ENCODE measurements at places on chromosomes 16 and 17.

DNA sequence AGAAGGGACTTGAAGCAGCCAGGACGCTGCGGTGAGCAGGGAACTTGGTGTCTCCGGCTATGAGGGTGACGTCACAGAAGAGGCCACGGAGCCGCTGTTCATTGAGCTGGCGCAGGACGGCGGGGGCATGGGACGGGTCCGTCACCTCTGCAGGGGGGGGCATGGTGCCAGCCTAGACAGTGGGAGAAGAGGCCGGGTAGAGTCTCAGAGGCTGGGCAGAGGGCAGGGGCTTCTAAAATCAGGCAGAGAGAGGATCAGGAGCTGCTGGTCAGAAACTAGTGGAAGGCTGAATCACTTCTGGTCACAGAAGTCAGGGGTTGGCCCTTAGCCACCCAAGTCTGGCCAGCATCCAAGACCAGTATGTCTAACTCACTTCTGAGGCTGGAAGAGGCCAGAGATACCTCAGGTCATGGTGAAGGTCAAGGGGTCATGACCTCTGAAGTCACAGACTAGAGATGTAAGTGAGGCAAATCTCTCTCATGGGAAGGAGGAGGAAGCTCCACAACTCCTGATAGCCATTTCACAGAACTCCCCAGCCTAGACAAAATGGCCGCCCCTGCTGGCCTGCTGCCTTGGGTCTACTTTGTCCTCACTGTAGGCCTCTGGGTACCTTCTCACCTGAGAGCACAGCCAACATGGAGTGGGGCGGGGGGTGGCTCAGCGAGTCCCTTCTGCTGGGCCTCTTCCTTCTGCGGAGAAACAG is 12.6 kb downstream of the ZBTB4 start:
- no peak for DNase-seq

GRCh38 chr17:28112181-28112580 is 69.7 kb downstream of the NLK start:
- no peak for DNase-seq

- no peak for DNase-seq
Measured at GRCh38 chr17:44758414-44759085, at the start of gene ADAM11. TSS of gene ADAM11 (plus strand) at chr17:44758988. CDS start at chr17:44759200, 212 bp downstream.

DNA sequence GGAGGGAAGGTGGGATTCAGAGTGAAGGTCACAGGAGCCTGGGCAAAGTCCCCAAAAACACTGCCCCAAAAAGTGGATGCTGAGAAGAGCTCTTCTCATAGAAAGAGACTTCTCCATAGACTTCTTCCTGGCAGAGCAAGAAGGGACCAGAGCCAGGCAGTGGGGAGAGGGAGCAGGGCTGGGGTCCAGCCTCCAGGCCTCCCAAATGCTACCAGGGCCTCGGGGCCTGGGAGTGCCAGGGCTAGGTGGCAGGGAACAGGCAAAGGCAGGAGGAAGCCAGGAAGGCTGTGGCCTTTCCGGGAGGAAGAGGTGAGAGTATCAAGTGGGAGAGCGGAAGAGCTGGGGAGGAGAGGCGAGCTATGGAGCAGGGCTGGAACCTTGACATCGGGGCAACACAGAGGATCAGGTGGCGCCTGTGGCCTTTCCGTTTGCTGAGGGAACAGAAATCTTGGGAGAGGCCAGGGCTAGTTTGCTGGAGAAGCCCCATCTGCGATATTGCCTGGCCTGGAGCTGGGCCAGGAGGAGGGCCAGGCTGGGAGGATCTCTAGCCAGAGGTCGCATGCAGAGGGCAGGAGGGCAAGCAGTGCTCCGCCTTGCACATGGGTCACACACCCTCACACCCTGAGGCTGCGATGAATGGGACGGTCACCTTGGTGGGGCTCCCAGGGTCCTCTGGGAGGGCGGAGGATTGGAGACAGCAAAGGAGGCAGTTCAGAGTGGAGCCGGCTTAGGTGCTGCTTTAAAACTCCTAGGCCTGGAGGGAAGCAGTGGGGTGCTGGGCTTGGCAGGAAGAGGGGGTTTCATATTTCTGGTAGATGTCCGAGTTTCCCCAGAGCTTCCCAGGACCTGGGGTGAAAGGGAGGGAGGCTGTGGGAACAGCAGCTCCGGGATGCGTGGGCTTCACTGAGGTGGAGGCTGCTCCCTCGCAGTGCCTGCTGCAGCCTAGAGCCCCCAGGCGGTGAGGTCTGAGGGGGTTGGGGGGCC is 3.4 kb downstream of the SLC16A5 start:
- DNase-seq: no peak

DNA sequence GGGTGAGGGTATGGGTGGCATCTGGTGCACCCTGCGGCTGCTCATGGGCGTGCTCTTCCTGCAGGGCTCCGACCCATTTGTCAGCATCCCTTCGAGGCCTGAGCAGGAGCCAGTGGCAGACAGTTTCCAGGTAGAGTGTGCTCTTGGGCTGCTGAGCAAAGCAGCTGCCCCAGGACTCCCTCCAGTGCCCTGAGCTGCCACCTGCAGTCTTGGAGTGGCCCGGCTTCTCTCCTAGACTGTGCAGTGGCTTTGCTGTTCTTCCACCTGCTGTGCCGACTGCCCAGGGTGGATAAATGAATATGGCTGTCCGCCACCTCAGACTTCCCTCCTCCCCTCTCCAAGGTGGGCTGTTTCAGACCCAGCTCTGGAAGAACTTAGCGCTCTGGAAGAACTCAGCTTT is 10.8 kb upstream of the JPT2 start:
- no peak for DNase-seq

DNA sequence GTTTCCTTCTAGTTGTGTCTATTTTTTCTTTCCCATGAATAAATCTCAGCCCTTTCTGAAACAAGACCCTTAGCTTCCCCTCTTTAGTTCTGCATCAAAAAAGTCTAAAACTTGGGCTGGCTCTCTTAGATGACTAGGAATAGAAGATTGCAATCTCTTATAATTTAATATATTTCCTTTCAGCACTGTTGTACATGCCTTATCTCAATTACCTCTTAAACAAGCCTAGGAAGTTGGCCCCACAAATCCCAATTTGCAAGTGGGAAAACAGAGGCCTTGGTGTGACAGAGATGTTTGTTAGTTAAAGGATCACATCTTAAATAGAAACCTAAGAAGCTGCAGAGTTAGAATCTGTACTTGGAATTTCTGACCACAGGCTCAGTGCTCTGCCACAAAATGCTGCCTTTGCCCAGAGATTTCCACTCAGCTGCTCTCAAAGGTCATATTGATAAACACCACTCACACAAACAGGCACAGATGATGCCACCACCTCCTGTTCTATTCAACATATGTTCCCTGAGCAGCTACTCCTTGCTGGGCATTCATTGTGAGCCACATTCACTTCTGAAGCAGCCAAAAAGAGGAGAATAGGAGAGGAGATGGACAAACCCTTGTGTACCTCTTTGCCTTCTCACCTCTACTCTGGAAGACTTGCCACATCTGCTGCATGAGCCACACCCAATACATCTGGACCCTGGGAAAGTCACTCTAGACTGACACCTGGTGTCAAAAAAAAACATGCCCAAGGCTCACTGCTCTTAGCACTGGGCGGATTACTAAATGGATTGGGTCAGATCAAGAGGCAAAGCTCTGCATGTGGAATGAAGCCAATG is 5.5 kb downstream of the CCDC182 start:
- no peak for DNase-seq

Data from AG04450 (cell line).